ENCODE measurements at places on chromosomes 1 and 21.

DNA sequence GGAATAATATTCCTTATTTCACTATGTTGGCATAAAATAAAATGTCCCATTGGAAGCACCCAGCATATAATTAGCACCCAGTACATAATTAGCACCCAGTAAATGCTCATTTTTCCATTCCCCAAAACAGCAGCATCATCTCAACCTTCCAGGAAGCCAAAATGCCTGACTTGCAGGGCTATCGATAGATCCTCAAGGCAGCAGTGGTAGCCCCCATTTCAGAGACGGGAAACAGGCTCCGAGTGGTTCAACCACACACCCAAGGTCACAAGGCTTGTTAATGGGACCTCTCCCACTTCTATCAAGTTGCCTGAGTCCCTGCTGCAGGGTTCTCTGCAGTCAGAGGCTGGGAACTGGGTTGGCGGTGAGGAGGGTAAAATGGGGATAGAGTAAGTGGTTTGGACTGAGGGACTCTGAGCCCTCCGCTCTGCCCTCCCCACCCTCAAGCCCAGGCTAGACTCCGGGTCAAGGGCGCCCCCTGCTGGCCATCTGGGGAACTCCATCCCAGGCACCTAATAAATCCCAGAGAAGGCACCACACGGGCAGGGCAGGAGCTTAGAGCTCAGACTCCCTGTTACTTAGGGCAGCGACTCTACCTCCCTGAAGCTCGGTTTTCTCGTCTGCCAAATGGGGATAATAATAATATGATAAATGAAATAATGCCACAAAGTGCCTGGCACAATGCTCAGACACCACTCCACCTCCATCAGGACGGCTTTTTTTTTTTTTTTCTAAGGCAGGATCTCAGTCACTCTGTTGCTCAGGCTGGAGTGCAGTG is 21.9 kb upstream of the LAPTM5 start:
- peak; percentile 91 for DNase-seq

- no peak for DNase-seq
Measured at GRCh38 chr1:59978511-59978910, 51.9 kb upstream of the CYP2J2 start.

DNA sequence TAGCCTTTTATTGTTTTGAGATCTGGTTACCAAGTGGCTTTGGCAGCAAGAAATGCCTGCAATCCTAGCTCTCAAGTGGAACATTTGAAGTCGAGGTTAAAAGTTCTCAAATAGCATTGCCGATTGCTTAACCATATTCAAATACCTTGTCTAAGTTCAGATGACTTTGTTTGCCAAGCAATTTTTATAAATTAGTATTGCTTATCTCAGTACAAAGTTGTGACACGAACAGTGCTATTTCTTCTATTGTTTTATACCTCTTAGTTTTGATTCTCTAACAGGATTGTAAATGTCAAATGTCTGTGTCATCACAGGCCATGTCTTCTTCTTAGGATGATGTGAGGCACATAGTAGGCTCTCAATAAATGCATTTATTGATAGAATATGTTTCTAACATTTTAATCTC is 633.3 kb downstream of the PTPRC start:
- no peak for DNase-seq

DNA sequence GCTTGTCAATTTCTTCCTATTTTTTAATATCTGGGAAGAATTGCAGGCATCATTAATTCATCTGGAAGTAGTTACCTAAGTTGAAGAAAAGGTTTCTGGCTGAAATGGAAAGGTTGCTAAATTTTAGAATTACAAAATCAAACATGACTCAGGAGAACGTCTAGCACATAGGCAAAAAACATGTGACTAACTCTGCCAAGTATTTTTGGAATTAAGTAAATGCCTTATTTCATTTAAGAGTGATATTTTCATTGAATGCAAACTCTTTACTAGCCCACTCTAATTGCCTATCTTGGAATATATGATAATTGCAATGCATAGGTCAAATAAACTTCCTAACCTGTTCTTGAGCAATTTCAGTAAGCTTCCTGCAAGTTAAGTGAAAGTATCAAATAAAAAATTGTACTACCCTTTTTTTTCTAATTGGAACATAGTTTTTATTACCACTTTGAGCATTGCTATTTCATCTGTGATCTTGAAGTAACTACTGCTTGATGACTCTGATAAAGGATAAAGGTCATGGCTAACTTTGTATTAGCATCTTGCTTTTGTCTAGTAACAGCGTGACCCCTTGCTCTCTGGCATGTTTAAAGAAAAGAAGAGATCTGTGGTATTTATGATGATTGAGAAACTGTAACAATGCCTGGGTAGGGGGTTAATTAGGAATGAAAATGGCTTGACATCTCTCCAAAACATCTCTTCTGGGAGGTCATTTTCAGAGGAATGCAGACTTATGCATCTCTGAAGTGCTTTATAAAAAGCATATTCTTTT is 208.3 kb upstream of the NCAM2 start:
- DNase-seq = no peak

GRCh38 chr21:33025106-33025488 is 638 bp upstream of the OLIG2 start:
- DNase-seq = no peak

GRCh38 chr1:29644812-29645211 is 408.5 kb downstream of the PTPRU start:
- DNase-seq = no peak

DNA sequence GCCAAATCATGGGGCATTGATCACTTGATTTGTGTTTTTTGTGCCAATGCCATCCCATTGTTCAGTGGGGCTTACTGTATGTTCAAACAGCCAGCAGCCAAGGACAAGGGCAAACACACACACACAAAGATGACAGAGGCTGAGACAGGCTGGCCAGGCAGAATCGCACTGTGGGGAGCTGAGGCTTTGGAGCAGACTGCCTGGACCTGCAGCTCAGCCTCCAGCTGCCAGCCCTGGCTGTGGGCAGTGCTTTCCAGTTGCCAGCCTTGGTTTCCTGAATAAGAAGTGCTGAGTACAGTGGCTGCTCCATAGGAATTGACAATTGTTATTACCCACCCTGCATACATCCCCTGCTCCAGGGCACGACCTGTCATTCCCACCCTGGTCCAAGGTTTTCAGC is 16.9 kb upstream of the PCP4 start:
- no peak for DNase-seq

GRCh38 chr1:235054936-235055335 is 73.7 kb downstream of the TOMM20 start:
- no peak for DNase-seq

- DNase-seq = no peak
Measured at GRCh38 chr21:17386498-17386897, 126.3 kb upstream of the CXADR start.

DNA sequence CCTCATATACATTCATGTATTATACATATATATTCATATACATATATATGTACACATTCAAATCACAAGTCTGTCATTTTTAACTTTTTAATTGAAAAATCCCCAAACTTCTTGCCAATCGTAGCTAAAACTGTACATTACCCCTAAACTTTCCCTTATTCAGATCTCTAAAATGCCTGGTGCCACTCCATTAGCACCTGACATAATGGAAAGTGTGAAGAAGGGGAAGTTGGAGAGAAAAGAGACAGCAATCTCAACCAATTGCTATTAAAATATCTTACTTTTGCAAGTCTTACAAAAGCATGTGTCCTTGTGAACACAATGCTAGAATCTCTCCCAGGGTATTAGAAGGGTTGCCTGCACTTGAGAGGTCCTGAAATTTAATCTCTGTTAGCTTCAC is 22.7 kb upstream of the PRKACB start:
- no peak for DNase-seq

- DNase-seq = no peak
Measured at GRCh38 chr1:176770066-176770465, 307.1 kb downstream of the PAPPA2 start.

- no peak for DNase-seq
Measured at GRCh38 chr21:23853796-23854379, 1753.4 kb downstream of the MRPL39 start.

DNA sequence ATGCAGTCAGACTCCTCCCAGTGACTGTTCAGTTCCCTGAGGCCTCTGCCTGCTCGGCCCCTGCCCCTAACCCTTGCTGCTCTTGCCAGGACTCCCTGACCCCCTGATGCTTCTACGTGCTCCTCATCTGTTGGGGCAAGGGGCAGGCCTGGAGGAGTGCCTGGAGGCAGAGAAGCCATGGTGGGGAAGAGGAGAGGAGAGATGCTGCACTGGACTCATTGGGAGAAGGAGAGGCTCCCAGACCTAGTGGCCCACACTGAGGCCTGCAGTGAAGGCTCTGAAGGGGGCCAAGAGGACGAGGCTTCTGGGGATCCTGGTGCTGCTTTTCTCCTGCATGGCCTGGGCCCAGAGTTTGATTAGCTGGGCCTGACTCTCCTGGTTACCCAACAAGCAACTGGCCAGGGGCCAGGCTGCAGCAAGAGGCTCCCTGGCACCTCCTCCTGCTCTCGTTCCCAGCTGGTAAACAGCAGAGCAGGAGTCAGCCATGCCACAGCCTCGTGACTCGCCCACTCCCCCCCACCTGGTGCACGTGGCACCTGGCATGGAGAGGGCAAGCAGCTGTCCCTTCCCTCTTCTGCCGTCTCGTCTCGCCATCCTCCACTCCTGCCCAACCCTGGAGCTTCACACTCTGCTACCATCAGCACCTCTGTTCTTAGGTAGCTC is 847 bp upstream of the RORC start:
- no peak for DNase-seq

DNA sequence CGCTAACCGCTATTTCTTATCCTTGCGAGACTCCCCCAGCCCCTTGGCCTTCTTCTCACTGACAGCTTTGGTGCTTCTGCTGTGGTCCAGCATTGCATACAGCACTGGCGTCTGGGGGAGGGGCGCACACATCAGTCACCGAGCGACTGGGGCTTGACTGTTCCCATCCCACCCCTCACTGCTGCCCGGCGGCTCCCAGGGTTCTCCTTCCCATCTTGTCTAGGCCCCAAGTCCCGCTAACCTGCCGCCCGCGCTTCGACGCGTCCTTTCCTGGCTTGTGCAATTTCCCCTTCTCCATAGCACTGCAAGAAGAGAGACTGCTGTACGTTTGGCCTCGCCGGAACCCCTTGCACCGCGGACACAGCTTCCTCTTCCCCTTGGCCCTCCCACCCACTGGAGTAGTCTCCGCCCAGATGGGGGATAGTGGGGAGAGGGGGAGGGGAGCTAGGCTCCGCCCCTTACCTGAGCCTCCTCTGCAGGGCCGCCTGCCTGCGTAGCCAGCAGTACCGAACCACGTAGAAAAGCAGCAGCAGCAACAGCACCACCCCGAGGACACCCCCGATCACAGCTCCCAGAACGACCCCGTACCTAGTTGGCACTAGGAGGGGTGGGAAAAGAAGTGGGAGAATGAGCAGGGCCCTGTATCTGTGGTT is 3.8 kb downstream of the MPZ start:
- peak; percentile 73 for DNase-seq

GRCh38 chr21:41152147-41152546 is 15.8 kb upstream of the BACE2 start:
- DNase-seq = no peak

- no peak for DNase-seq
Measured at GRCh38 chr1:95206514-95206913, 27.5 kb upstream of the RWDD3 start.

DNA sequence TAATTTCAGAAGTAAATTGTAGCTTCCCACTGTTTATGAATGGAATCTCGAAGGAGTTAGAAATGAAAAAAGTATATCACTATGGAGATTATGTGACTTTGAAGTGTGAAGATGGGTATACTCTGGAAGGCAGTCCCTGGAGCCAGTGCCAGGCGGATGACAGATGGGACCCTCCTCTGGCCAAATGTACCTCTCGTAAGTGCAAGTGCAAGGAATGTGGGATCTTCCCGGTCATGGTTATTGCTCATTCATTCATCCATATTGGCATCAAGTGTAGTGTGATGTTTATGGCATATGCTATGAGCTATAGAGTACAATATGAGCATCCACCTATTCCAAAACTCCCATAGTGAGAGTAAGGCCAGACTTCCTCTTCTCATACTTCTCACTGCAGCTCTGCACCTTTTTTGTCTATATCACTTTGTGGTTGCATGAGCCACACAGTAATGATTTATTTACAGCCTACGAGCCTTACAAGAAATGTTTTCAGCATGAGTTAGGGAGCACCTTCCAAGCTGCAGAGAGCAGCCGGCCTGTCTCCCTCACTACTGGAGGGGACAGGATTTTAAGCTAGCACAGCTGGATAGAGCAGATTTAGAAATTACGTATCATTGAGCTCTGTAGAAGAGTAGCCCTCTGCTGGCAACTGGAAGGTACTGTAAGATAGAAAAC is 24.9 kb upstream of the CR1L start:
- no peak for DNase-seq

DNA sequence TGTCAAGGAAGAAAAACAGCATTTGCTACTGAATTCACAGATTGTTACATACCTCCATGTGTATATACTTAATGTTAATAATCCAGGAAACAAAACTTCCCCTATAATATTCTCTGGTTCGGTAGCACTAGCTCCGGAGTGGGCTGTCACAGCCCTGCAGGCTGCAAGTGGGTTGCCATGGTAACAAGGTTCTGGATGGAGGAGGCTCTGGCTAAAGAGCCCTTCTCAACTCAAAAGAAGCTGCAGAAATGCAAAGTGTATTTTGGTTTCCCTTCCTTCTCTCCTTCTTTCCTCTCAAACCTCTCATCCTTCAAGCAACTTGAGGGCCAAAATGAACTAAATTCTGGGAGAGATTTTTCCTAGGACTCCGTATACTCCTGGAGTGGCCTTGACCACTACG is 45.2 kb downstream of the ASTN1 start:
- no peak for DNase-seq

DNA sequence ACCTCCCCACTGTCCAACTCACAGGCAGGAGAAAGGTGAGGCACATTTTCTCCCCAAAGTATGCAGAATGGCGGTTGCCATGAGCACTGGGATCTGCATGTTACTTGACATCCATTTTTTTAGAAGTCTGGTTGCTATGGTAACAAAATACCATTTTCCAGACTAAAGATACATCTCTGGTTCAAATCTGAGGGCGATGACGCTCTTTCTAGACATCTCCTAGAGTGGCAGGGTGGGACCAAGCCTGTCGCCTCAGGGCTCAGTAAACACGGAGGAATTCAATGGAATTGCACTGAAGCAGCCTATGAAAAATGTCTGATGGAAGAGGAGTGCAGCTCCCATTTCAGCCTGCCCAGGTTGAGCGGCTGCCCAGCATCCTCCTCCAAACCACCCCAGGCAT is 21.5 kb upstream of the FAM43B start:
- DNase-seq = no peak

DNA sequence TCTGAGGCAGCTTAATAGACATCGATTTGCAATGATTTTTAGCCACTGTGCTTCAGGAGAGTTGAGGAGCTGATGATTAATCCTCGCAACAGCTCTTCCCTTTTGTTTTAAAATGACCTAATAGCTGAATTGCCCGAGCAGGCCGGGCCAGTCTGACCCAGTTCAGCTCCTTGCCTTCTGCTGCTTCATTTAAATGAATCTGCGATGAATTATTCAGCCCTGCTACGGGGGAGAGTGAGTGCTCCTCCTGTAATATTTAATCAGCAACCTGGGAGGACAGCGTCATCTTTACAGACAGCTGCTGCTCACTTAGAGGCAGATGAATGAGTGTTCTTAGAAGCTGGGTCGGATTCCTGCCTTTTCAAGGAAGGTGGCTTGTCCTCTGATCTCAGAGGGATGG is 325.1 kb downstream of the CAMTA1 start:
- DNase-seq = no peak
